ENCODE measurements at places on chromosomes 2 and 18.

DNA sequence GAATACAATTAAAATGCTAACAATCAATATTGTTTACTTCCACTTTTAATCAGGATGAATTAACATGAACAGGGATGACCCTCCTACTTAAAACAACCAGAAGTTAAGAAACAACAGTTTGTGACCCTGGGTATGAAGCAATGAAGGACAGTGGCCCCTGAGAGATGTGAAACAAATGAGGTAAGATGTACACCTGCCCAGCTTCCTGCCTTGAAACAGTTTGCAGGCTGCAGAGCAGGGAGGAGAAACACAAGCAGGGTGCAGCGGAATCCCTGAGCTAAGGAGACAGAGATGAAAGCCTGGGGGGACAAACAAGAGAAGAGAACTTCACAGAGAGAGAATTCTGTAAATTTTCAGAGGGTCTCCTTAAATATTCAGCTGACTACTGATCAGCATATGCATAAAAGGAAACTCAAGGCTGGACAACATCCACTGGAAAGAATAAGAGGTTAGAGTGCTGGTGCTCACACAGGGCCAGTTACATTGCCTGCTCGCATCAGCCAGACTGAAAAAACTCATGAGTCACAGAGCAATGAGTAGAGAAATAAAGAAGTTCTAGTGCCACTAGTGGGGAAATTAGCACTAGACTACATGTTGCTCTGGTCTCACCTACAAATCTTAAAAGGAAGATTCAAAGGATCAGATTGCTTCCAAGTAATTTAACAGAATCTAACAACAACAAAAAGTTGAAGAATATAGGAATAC, 106.4 kb downstream of the PID1 start:
- DNase-seq: no peak

DNA sequence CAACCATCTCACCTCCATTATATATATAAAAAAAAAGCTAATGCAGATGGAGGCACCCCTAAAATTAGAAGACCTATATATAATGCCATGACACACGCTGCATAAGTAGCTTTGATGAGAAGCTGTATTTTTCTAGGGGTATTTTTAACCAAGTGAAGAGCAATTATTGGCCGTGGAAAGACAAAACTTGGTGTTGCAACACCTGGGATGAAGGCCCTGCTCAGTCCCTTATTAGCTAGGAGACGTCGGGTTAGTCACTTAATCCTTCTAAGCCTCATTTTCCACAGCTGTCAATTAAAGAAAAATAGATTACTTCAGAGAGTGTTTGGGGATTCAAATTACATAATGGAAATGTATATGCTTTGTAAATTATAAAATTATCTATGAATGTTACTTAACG, 63.0 kb downstream of the WDR75 start:
- DNase-seq: no peak

GRCh38 chr2:101238930-101239759, 13.5 kb upstream of the CNOT11 start:
- DNase-seq: no peak

DNA sequence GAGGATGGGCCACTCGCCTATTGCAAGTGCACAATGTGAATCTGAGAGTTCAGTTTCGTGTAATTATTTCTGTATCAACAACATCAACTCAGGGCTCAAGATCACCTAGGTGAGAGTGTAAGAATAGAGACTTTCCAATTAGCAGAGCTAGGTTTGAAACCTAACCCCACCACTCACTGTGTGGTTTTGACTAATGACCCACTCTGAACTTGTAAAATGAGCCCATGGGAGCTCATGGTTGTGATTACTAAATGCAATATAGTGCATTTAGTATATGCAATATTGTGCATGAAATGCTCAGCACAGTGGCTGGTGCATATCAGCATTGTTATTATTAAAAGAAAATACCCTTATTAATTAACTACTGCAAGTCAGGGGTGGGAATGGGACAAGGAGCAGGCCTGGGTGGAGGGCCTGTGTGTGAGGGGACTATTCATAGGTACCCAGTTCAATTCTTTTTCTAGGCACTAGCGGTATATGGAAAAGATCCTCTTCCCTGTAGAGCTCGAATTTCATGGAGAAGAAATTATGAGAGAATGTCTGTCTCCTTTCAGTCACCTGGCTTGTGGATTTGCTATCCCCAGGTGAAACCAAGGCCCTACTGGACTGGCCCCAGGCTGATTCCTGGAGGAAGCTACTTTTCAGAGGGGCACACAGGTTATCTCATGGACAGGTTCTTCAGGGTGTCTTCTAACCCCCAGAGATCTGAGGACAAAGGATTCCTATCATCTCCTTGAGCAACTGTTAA, 169.5 kb downstream of the GFPT1 start:
- no peak for DNase-seq

DNA sequence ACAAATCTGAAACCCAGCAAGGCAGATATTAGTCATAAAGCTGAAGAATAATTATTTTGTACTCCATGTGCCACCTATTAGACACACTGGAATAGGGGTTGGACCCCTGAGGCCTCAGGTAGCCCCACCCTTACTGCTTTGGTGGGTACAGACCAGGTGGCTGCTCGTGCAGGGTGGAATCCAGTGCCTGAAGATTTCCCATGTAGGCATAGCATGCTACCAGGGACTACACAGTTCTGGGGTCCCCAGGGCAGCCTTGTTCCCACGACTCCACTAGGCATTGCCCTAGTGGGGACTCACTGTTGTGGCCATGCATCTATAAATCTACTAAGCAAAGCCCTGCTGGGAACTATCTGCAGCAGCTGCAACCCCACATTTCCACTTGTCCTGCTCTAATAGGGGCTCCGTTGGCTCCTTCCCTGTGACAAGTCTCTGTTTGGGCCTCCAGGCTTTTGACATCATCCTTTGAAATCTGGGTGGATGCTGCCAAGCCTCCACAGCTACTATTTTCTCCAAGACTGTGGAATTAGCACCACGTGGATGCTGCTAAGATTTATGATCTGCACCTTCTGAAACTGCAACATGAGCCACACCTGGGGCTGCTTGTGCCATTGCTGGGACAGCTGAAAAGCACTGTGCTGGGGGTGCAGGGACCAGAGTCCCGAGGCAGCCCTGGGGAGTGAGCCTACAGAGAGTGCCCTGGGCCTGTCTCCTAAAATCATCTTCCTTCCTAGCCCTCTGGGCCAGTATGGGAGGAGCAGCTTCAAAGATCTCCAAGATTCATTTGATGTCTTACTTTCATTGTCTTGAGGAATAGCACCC, 303.8 kb downstream of the FSIP2 start:
- DNase-seq: no peak

GRCh38 chr2:137250401-137250800, 485.1 kb downstream of the THSD7B start:
- DNase-seq: no peak

DNA sequence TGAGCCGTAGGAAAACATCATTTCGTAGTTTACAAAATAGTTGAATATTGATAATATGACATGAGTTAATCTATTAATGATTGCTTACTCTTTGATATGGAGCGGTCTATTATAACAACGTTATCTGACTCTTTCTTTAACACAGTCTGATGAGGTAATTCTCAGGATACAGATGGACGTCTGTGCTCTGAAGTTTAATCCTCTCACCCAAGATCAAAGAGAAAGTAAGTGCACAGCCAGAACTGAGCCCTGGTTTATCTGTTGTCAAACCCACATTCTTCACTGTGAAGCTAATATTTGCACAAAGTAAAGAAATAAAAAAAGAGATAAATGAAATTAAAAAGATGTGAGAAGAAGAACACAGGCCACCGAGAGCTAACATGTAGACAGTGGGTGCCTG, 190.9 kb upstream of the COPS8 start:
- no peak for DNase-seq

GRCh38 chr2:96024336-96025193, 10.2 kb downstream of the GPAT2 start:
- no peak for DNase-seq

DNA sequence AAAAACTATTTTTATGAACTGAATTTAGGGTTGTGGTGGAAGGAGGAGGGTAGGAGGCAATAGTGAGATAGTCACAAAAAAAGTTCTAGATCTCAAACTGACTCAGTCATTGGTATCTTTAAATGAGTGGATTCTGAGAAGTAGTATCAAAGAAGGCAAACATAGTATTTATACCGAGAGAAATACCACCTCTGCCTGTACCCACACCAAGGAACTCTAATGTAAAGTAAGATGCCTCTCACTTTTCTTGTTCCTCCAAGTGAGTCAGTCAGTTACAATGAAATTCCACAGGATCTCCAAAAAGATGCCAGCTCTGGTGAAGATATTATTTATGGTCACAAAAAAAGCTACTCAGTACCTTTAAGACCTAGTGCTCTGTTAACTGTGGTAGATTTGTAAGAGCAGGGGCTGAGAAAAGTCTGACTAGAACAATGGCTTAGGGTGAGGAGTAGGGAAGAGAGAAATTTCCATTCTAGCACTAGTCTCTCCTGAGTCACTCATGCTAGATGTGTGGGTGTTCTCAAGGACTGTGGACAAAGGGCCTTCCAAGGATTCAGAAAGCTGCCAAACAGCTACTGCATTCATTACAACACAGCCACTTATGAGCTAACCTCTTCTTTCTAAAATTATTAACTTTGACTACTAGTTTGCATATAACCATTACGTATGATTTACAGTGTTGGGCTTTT, 36.3 kb downstream of the YWHAQ start:
- no peak for DNase-seq

GRCh38 chr2:144158096-144158495, 361.8 kb downstream of the ZEB2 start:
- DNase-seq: no peak

GRCh38 chr2:236870370-236870769, 215.3 kb upstream of the COPS8 start:
- no peak for DNase-seq

GRCh38 chr2:144796936-144797335, 277.0 kb upstream of the ZEB2 start:
- no peak for DNase-seq

DNA sequence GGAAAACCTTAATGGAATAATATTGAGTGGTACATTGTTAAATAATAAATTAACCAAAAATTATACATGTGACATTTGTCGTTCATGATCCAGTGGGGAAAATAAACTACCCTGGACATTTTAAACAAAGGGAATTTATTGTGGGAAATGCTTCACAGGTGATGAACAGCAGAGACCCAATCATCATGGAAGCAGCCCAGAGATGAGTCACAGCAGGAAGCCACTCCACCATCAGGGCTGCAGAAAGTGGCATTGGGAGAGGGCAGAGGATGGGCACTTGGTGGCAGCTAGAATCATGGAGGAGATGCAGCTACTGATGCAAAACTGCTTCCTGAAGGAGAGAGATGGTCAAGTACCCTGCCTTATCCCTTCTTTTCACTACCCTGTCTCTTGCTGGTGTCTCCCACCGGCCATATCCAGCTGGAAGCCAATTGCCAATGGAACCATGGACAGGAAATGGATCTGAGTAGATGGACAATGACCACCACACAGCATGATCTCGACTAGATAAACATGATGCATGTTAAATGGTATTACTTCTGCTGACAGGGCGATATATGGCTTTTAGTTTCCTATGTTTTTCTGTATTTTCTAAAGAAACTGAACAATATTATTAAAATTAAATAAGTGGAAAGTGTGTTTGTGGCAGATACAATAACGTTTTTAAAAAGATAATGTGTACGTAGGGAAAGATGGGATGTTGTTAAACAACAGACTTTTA, 139.8 kb downstream of the RPIA start:
- DNase-seq: no peak

- no peak for DNase-seq
Observed at GRCh38 chr2:127041259-127041970, 65.5 kb downstream of the BIN1 start.

DNA sequence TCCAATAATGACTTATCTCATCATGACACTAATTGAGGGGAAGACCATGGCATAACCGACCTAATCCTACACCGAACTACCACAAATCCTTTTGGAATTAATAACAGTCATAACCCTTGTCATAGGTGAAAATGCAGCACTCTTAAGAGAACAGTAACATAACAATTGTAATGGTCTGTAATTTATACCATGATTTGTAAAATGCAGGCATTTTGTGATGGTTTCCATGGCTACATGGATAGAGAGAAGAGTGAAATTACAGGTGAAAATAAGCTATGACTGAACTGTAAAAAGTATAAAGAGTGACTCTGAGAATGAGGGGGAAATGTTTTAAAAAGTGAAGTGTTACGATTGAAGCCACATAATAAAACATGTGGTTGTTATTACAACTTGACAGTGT, 494.1 kb upstream of the SLC39A10 start:
- no peak for DNase-seq

DNA sequence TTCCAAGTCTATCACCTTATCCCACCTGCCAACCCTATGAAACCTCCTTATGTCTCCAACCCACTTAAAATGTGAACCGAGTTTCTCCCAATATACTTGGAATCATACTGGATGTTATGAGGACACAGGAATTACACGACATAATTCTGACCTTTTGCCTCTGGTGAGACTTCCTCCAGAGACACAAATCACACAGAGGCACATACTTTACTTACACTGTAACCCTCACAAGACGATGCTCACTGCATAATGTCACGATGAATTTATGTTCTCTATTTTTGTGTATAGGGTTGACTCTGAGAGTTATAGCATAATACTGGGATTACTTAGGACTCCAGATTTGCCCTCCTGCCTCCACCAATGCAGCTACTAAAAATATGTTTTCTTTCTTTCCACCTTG, 28.0 kb upstream of the SETBP1 start:
- no peak for DNase-seq

GRCh38 chr18:76936877-76937276, 114.5 kb downstream of the ZNF236 start:
- DNase-seq: no peak

DNA sequence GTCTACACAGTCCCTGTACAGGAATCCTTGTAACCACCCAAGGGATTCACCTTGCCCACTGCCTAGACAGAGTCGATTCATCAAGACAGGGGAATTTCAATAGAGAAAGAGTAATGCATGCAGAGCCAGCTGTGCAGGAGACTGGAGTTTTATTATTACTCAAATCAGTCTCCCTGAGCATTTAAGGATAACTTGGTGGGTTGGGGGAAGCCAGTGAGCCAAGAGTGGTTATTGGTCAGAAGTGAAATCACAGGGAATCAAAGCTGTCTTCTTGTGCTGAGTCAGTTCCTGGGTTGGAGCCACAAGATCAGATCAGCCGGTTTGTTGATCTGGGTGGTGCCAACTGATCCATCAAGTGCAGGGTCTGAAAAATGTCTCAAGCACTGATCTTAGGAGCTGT, 17.8 kb upstream of the FAM98A start:
- no peak for DNase-seq

DNA sequence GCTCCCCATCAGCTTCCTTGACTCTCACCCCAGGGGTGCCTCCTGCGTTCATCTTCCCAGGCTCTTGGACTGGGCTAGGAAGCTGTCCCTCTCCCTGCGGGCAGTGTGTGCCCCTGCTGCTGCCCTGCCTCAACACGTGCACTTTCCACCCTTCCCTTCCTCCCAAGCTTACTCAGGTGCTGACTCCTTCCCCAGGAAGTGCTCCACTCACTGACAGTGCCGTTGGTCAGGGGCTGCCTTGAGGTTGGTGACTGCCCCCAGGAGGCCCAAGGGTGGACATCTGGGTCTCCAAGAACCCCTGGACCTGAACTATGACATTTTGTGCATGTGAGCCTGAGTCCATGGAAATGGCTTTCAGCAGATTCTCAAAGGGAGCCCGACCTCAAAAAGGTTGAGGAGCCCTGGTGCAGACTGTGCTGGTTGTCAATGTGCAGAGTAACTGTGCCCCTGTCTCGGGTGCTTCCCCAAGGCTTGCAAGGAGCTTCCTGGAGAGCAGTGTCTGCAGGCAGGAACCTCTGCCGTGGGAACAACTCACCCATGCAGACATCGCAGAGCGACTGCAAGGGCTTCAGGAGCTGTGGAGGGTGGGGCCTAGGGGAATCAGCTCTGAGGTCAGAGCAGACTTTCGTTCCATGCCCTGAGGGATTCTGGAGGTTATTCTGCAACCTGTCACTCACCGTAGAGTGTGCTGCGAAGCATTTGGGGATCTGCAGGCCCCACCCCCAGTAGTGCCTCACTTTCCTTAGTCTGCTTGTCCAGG, 116.5 kb upstream of the MCFD2 start:
- DNase-seq: no peak
